ENCODE measurements at places on chromosomes 11 and 22. TPM values are rescaled to one million over a fixed set of nuclear protein-coding genes. Genes with fewer than 3 reads are reported as not detected.
A peak's percentile ranks its signal among the peaks of the same experiment; 100 is the strongest.

Gene OR5P2
- total RNA-seq = not detected

Gene MACROD1
- total RNA-seq = 14.6 TPM

Gene GGT1
- 0.28 TPM for total RNA-seq

Gene USH1C
- not detected for total RNA-seq

GRCh38 chr11:13287681-13288080 lies 10.1 kb downstream of the BMAL1 start:
- no peak for DNase-seq

- no peak for DNase-seq
Observed at GRCh38 chr11:2589538-2589934, 110.3 kb downstream of the KCNQ1OT1 start.

- peak; percentile 91 for DNase-seq
Observed at GRCh38 chr22:45997077-45997776, 20.3 kb upstream of the WNT7B start.

DNA sequence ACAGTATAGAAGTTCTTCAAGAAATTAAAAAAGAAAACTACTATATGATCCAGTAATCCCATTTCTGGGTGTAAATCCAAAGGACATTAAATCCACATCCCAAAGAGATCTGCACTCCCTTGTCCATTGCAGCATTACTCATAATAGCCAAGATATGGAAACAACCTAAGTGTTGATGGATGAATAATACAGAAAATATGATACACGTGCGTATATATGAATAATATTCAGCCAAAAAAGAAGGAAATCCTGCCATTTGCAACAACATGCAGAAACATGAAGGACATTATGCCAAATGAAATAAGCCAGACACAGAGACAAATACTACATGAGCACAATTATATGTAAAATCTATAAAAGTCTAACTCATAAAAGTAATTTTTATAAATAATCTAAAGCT lies 306.3 kb upstream of the ANO3 start:
- no peak for DNase-seq

GRCh38 chr11:2932850-2933251 lies 3.6 kb upstream of the PHLDA2 start:
- DNase-seq = no peak

GRCh38 chr11:79088967-79089366 lies 351.9 kb downstream of the TENM4 start:
- no peak for DNase-seq

- DNase-seq = no peak
Observed at GRCh38 chr11:25441421-25441820, 890.5 kb upstream of the ANO3 start.

GRCh38 chr11:61922539-61922938 lies 5.2 kb upstream of the RAB3IL1 start:
- DNase-seq = no peak

DNA sequence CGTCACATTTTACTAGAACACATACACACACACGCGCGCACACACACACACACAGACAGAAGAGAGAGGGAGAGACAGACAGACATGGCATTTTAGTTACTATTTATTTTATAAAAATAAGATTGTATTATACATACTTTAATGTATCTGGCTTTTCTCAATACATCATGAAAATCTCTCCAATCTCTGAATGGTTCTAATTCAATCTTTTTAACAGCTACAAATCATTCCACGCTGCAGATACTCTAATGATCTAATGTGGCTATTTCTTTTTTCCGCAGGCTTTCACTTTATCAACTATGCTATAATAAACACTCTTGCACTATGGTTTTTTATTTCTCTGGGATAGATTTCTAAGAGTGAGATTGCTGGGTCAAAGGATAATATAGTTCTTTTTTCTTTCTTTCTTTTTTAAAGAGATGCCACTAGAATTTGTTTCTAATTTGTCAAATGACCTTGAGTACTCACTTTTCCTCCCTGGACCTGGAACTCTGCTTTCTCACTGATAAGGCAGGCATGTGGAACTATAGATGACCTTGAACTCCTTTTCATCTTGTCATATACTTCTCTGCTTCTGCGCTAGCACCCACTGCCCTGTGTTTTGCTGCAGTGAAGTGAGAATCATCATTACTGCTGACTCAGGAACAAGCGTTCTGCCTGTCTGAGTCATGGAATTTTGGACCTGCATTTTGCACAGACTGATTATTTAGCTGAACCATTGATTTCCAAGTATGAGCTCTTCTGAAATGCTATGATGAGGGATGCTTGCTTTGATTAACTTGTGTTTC lies 4.9 kb upstream of the SLC6A5 start:
- no peak for DNase-seq

DNA sequence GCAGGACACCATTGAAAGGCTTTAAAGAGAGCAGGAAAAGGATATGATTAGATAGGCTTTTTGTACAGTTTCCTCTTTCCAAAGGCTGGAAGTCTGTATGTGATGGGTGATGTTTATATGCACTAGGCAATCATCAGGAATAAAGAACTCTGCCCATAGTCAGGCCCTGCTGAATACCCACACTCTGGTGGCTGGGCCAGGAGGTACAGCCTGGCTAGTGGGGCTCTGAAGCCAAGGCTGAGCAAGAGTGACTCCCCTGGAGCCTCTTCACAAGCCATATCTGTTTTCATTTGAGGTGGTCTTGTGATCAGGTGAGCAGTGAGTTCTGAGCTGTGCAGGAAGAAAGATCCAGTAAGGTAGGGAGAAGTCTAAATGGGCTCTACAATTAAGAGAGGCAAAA lies 539.9 kb upstream of the CCDC90B start:
- no peak for DNase-seq

- no peak for DNase-seq
Observed at GRCh38 chr22:17101475-17102296, 16.9 kb downstream of the IL17RA start.

GRCh38 chr11:128424851-128425285 lies 162.5 kb downstream of the ETS1 start:
- no peak for DNase-seq

DNA sequence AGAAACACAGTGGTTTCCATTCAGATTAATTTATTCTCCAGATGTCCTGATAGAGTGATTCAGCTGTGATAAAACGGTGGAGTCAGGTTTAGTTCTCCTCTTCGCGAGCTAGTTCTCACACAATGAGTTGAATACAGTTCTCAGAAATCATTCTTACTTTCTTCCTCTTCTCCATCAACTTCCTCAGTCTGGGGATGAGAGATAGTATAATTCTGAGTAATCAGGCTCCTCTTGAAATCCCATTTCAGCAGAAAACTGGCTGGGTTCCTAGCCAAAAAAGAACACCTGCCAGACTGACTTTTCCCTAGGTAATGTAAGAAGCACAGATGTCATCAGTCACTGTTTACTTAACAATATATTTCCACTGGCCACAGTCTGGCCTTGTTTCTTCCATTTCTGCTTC lies 76.7 kb downstream of the SVIP start:
- no peak for DNase-seq

GRCh38 chr11:87219266-87219665 lies 181.5 kb downstream of the TMEM135 start:
- DNase-seq = no peak

GRCh38 chr11:97525273-97525672 lies 1135.5 kb downstream of the JRKL start:
- no peak for DNase-seq

- no peak for DNase-seq
Observed at GRCh38 chr11:34356913-34357700, 703 bp downstream of the ABTB2 start.
